ENCODE measurements at places on chromosomes 7 and 10. TPM values are rescaled to one million over a fixed set of nuclear protein-coding genes. Genes with fewer than 3 reads are reported as not detected.

SYT15B gene
- total RNA-seq: not detected

UTF1 gene
- not detected for total RNA-seq

POLR1F gene
- 14.2 TPM for total RNA-seq

MSMB gene
- total RNA-seq: not detected

FAM180A gene
- total RNA-seq: not detected

CYP2C8 gene
- not detected for total RNA-seq

DNA sequence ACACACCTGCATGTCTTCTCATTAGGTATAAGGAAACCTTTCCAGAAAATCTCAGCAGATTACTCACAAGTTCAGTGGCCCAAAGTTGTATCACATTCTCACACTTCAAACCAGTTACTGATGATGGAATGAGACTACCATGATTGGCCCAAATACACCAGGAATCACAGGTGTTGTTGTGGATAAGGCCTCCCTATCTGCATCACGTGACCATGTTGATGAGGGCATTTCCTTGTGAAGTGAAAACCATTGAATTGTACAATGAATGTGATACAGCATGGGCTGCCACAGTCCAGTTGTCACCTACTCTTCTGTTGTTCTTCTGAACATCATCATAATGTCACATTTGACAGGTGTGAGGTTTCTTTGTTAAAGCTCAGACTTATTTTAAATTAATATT lies 431.7 kb downstream of the AUTS2 start:
- no peak for DNase-seq

DNA sequence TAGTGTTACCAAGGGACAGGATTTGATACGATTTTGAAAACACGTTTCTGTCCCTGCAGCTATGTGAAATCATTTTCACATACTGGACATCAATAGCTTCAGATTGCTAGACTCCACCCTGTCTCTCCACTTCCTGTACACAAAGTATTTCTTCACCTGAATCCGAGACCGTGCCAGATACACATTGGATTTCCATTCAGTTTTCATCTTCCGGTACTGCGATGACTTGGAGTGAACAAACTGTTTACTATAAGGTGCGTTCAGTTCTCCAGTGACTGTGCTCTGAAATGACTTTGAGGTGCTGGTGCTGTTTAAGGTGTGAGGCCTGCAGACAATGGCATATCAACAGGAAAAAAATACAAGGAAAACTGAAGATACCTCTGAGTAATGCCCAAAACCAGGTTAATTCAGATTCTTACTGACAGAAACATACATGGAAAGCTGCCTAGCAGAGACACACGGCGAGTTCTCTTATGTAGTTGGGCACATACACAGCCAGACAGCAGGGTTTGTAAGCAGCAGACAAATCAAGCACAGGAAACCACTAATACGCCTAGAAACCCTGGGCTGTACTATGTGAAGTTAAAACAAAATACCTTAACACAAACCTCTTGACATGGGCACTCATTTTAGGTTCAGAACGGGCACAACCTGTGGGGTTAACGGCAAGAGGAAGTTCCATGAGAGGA lies 119.2 kb downstream of the GALNT11 start:
- DNase-seq: no peak

DNA sequence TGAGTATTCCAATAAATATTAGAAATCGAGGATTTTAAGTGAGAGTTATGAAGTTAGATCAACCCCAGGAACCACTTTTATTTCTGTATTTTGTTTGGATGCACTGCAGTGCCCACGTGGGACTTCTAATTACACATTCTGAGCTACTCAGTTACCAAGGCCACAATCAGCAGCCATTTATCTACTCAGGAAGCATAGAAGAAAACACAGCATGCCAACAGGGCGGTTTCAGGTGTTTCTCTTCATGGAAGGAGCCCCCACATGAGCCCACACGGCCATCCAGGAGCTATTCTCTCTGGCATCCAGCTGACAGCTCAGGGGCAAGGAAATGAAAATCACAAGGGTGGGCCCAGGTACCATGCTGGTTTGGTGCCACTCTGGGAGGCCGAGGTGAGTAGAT lies 266.5 kb upstream of the MKLN1 start:
- DNase-seq: no peak

DNA sequence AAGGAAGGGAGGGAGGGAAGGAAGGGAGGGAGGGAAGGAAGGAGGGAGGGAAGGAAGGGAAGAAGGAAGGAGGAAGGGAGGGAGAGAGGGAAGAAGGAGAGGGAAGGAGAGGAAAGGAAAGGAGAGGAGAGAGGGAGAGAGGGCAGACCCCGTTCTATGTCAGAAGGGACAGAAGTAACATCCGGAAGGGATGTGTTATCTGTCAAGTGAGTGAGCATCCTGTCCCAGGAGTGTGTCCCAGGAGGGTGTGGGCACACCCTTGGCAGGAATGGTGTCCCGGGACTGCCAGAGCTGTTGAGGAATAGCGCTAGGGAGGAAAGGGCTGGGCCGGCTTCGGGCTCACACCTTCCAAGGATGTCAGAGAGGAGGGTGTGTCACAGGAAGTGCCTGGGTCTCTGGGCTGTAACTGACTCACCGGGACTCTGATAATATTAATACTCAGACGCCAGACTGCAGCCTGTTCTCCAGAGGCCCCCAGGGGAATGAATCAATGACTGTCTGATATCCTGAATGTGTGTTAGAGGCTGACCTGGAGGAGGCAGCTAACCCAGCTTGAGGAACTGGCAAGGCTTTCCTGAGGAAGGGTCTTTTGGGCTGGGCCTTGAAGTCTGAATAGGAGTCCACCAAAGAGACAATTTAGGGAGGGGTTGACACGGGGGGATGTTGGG lies 125.6 kb upstream of the TNRC18 start:
- no peak for DNase-seq

DNA sequence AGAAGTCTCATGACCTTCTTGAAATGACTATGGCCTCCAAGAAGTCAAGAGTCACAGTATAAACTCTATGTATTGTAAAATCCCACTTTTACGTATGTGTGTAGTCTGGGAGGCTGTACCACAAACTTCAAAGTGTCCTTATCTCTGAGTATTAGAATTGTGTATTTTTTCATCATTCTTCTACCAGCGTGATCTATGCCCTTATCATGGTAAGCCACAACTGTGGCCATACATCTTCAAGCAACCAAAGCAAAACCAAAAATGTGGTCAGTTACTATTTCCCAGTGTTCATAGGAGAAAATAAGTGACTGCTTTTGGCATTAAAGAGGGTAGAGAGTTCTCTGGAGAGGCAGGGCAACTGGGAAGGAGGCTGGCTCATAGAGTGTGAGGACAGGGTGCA lies 42.8 kb downstream of the SPOCK2 start:
- DNase-seq: no peak

DNA sequence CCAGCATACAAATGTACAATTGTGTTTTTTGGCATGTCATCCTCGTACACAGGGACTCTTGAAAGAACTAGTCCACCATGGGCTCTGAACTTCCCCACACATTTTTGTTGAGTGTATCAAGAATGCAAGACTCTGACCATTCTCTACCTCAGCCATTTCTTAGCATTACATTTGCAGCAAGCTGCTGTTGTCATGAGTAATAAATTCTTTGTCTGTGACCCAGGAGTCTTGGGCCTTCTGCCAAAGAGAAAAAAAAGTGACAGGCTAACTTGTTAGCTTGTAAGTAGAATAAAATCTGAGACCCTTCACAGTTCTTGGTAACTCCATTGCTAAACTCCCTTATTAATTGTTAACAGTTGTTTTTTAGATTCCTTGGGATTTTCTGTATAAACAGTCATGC lies 542.3 kb upstream of the MBL2 start:
- DNase-seq: no peak

DNA sequence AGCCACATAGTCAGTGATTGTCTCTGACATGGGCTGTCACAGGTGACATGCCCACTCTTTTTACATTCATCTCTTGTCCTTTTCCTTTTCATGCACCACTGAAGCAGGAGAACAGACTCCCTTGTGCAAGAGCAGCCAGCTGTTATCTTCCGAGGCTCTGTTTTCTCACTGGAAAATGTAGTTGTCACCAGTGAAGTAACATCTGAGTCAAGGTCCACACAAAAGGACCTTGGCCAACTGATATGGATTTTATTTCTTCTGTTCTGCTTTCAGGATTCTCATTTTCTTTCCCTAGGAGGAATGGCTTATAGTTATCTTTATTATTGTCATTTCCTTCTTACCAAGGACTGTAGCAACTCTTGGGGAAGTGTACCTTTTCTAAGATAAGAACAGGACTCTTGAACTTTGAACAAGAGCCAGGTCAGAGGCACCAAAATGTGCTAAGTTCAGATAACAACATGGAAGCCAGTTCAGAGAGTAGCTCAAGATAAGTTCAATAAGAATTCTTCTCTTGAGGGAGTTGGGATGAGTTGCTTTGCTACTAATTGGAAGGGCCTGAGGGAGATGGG lies 22.7 kb downstream of the AVPI1 start:
- DNase-seq: no peak

- no peak for DNase-seq
Measured at GRCh38 chr7:37977243-37977642, 56.8 kb downstream of the EPDR1 start.

DNA sequence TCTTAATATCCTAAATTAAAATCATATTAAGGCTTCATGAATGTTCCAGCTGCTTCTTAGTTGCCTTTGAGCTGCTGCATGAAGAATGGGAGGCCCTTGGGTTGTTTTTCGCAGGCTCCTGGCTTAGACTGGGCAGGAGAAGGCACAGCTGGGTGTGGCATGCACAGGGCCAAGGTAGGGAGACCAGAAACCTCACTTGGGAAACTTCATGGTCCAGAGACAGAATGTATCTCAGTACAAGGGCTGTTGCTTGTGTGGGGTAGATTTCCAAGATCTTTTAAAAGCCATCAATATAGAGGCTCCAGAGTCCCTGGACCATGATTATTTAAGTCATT lies 49.9 kb downstream of the BUB3 start:
- DNase-seq: no peak

DNA sequence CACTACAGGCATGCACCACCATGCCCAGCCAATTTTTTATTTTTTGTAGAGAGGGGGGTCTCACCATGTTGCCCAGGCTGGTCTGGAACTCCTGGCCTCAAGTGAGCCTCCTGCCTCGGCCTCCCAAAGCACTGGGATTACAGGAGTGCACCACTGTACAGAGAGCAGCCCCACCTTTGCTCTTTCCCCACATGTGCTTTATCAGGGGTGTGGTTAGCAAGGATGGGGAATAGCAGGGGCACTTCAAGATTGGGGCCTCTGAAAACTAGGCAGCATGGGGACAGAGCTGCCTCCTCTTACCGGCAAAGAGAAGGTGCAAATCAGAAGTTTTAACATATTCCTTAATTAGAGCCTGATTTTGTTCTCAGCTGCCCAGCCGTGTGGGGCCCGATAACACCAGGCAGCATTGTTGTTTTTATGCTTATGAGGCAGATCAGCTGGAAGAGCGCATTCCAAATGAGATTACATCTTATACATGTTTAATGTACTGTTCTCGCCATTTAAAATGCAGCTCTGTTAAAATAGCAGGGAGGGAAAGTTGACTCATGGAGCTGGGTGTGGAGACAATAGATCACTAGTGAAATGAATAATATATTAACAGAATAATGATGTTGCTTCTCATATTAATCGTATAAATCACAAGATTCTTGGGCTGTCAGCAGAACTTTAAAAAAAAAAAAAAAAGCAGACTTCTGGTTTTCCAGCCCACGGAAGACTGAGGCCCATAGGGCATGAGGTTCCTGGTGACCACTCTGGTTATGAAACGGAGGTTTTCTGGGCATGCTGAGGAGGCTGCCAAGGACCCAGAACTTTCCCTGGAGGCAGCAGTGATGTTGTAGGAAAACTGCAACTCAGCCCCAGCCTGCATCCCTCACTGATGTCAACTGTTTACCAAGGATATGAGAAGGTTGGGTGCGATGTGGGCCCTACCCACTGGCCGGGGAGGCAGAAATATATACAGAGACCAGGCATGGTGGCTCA lies 62.5 kb downstream of the TMEM130 start:
- DNase-seq: no peak

DNA sequence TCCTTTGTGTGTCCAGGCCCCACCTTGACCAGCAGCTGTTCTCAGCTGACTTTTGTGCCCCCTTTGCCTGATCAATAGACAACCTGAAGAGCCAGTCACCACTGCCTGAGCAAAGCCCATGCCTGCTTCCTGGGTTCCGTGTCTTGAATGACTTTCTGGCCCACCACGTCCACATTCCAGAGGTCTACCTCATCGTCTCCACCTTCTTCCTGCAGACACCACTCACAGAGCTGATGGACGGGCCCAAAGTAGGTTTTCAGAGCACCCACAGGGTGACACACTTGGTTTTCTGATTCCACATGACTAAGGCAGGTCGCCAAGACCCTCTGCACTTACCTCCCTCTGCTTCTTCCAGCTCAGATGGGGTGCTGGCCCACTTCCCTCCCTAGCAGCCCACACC lies 126.8 kb downstream of the WDFY4 start:
- DNase-seq: no peak

- no peak for DNase-seq
Measured at GRCh38 chr7:7703427-7703826, 15.0 kb downstream of the RPA3 start.

DNA sequence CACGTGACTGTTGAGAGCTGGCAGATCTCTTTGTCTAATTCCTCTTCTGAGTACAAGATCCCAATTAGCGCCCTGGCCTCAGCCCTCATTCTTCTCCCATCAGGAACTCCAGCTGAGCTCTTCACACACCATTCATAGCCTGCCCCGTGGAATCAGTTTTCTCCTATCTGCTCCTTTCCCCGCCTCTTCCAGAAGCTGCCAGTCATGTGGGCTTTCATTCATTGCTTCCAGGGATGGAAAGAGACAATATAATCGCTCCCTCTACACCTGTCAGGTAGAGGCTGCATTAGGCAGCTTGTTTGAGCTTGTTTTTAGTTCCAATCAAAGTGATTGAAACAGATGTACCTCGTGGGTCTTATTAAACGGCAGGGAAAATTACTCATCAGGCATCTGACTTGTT lies 515.8 kb downstream of the TYW1 start:
- DNase-seq: no peak

DNA sequence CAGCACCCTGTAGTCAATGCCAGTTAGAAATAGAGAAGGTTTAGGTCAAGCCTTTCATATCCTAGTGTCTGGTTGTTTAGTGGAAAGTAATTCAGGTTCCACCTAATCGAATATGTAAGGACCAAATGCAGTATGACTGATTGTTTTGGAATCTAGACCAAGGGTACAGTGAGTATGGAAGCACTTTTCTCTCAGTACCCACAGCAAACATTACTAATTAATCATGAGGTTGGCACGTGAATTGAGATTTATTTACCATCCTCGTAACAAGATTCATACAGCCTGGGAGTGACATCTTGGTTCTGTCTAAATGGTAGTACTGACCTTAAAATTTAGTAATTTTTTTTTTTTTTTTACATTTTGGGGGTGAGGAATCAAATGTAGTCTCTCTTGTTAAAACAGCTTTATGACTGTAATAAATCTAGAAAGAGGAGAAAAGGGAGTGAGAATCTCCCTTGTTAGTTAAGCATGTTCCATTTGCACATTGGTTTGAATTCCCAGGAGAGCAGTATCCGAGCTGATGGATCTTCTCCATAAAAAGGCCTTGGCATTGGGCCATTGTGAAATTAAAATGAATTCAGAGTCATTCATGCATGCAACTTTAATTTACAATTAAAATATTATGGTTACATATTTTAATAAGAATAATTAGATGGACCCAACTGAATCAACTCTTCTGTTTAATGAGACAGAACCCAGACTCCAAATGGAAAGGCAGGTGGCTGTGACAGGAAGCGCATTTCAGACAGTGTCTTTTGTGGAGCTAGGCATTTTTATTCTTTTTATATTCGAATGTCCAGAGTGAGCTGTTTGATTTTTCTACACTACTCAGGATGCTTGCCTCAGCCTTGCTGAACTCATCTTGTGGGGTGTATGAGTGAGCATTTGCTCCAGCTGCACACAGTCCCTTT lies 57.6 kb downstream of the SNX10 start:
- no peak for DNase-seq
